ENCODE measurements at places on chromosomes 4 and X.

DNA sequence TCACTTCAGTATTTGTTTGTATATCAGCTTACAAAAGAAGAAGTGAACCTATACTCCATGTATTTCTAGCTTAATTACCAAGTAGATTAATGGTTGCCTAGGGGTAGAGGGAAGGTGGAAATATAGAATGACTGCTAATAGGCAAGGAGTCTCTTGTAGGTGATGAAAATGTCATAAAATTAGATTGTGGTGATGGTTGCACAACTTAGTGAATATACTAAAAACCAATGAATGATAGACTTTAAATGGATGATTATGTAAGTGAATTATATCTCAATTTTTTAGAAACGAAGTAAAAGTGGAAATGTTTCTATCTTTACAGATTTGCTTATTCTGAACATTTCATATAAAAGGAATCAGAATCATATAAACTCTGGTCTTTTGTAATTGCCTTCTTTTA lies 165.5 kb downstream of the AWAT2 start:
- no peak for DNase-seq

GRCh38 chr4:18155067-18156041 lies 133.8 kb upstream of the LCORL start:
- DNase-seq, result no peak

- no peak for DNase-seq
Observed at GRCh38 chrX:139121616-139122286, 408.8 kb upstream of the F9 start.

DNA sequence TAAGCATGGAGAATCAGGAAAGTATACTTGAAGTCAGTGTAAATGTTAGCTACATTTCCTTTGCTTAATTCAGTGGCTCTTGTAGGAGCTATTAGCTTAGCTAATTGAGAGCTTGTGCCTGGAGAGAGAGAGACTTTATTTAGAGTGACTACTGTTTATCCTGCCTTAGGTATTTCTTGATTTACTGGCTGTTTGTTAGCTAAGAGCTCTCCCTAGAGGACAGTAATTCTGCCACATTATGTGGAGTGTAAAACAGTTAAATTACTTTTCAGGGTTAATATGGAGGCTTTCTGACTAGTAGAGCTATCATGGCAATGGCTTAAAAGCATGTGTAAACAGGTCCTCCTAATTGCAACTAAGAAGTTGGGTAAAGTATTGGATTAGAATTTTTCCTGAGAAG lies 306.5 kb upstream of the TECRL start:
- no peak for DNase-seq

- peak; percentile 91 for DNase-seq
Observed at GRCh38 chr4:78056265-78057129, 626 bp upstream of the FRAS1 start.

DNA sequence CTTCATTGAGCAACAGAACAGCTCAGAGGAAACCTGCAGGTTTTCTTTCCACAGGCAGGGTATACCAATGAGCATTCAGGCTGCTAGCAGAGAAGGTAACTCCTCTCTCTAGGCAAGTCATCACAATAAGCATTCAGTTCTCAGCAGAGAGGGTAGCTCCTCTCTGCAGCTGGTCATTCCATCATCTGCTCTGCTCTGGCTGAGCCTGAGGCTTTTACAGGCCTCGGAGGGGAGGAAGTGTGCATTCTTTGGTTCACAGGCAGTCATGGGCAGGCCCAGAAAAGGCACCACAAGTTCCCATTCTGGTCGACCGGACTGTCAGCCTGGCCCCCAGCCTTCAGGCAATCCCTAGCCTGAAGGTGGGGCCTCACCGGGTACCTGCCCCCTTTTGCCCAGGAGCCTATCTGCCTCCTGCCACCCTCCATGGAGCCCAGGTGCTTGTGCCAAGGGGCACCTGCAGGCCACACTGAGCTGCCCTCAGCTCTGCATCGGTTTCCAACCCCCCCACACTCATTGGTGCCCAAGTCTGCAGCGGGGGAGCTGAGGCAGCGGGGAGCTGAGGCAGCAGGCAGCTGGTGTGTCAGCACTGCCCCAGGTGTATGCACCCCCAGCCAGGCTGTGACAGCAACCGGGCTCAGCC lies 83.1 kb downstream of the PRDM5 start:
- DNase-seq, result no peak

DNA sequence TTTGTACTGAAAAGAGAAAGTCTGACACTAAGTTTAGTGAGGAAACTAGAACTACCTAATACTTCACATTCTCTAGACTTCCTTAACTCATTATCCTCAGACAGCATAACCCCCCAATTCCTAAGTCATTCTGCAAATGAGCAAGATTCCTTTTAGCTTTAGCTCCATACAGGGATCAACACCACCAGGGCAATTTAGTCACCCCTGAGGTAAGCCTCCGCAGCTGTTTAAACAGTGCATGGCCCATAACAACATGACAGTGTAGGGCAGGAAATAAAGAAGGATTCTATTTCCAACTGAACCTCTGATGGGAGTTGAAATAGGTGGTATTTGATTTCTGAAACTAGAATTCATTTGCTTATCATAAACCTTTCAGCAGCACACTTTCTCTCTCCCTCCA lies 112.8 kb upstream of the DKK2 start:
- DNase-seq, result no peak

DNA sequence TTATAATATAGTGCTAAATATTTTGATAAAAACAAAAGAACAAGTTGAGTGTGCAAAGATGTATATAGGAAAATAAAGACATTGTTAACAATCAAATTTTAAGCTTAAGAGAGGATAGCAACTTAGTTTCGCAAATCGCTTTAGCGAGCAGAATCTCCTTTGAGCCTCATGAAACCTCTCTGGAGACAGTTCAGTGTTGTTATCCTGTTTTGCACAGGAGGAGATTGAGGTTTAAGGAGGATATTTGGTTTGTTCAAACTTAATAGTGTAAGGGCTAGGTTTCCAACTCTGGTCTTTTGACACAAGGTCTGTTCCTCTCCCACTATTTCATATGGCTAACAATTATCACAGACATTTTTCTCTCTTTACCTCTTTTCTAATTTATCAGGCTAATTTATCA lies 1848.5 kb upstream of the TENM3 start:
- no peak for DNase-seq

DNA sequence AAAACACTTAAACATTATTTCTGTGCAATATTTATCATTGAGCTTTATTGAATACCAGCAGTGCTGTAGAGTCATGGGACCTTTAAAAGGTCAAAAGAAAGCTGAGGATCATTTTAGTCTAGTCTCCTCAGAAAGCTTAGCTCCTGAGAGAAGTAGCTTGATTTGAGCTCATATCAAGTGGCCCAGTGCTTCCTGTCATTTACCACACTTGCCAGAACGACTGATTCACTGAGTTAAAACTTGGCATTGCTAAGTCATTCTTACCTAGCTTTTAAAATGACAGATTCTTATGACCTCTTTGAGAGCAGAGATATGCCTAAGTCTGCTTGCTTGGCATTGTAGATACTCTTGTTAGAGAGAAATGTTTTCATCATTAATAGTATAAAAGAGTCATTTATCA lies 15.2 kb downstream of the SEPTIN11 start:
- no peak for DNase-seq

DNA sequence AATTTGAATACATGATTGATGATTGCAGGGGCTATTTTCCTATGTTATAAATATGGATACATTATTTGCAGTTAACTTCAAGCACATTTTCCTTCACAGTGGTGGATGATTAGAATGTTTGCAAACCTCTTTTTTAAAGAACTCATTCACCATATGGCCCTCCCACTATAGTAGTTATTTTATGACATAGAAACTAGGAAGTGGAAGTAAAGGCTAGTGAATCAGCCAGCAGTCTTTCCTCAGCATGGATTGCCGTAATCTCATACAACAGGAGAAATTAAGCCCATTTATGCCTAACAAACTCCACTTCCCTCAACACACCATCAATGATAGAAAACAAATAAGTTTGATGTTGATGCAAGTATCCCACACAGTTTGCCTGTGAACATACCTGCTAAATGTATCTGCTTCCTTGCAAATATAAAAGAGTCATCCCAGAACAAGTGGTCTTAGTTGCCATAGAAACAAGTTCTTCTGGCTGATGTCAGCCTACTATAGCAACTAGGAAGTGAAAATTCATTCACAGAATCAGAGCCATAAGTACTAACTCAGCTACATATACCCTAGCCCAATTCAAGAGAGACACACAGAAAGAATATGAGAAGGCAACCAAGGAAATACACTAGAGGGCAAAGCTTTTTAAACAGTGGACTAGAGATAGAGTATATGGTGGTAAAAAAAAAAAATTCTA lies 100.9 kb upstream of the RADX start:
- DNase-seq, result no peak

DNA sequence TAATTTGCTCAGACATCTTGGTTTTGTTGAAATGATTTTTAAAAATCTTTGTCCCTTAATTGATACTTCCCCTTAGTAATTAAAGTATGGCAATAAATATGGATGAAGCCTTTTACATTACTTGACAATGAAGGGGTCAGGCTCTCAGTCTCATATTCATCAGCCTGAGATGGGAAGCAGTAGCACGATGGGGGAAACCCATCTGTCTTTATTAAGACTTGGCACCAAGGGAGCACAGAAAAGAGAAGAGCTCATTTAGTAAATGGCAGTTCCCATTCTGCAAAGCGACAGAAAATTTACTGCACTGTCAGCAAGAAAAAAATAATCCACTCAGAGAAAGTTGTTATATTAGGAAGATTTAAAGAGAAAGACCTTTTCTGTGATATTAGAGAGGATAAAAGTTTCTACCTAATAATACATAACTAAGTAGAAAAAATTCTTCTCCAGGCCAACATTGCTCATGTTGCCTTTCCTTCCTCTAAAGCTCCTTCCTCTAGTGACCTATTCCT lies 7.9 kb upstream of the SERTM2 start:
- no peak for DNase-seq

DNA sequence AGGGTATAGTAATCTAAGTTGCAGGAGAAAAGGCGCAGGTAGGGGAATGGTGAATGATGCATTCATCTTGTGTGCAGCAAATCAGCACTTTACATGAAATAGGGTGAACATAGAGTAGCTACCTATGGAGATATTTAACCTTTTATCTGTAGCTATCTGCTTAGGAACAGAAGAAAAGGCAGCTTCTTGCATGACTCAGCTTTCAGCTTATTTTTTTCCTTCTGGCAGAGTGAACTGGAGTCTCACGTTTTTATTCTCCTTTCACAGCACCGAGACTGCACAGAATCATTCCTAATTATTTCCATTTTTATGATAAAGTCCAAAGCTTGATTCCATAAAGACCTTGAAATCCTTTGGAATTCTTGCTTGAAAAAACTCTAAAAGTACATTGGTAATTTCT lies 4.8 kb upstream of the SCOC start:
- DNase-seq, result no peak

GRCh38 chr4:181810711-181811110 lies 432.5 kb upstream of the TENM3 start:
- no peak for DNase-seq

- DNase-seq, result no peak
Observed at GRCh38 chr4:99117876-99118693, 26.0 kb downstream of the ADH4 start.

GRCh38 chr4:74651198-74651597 lies 143.1 kb downstream of the BTC start:
- DNase-seq, result no peak

- no peak for DNase-seq
Observed at GRCh38 chrX:40262157-40263013, 164.6 kb upstream of the BCOR start.

GRCh38 chrX:42664680-42665079 lies 113.3 kb downstream of the PPP1R2C start:
- no peak for DNase-seq

GRCh38 chr4:8534129-8534528 lies 46.1 kb upstream of the GPR78 start:
- DNase-seq, result no peak

DNA sequence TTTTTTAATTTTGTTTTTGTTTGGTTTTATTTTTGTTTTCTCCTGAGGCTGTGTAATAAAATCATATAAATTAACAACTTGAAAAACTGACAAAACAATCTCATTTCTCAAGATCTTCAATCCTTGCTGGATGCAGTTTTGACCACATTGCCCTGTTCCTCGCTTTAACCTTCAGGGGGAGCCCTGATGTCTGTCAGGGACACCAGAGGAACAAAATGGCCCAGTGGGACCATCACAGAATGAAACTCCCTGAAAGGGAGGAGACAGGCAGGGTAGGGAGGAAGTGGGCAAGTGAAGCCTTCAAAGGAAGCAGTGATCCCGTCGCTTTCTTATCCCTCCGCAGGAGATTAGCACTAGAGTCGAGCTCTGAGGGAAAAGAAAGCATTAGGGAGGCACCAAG lies 274.9 kb upstream of the LDB2 start:
- DNase-seq, result no peak

DNA sequence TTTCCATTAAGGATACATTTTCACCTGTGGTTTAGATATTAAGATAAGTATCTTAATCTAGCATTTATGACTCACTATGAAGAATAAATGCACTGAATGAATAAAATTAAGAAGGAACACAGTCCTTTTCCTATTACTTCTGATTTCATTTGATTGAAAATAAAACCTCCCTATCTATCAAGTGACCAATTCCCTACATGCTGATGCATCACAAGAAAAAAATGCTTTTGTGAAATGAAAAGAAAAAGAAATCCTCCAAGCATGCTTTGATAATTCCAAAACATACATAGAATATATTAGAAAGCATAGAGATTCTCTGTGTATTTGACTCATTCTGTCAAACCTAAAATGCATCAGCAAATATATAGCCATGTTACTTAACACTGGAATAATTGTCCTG lies 37.1 kb downstream of the PCDH10 start:
- no peak for DNase-seq

- DNase-seq, result no peak
Observed at GRCh38 chr4:6785572-6785925, 3.0 kb downstream of the KIAA0232 start.

- peak; percentile 46 for DNase-seq
Observed at GRCh38 chrX:129654652-129655546, at the start of gene APLN. Gene APLN (minus strand): TSS chrX:129654956. CDS start chrX:129654630, 326 bp downstream.

Data from NCI-H345 (cell line).